ENCODE measurements at places on chromosomes 2 and 18.

GRCh38 chr2:231361701-231362554 is 33.6 kb upstream of the B3GNT7 start:
- DNase-seq, result no peak

GRCh38 chr2:234060236-234060635 is 9.7 kb downstream of the SPP2 start:
- no peak for DNase-seq

- DNase-seq, result no peak
Measured at GRCh38 chr2:28601616-28602015, 105.8 kb downstream of the PLB1 start.

DNA sequence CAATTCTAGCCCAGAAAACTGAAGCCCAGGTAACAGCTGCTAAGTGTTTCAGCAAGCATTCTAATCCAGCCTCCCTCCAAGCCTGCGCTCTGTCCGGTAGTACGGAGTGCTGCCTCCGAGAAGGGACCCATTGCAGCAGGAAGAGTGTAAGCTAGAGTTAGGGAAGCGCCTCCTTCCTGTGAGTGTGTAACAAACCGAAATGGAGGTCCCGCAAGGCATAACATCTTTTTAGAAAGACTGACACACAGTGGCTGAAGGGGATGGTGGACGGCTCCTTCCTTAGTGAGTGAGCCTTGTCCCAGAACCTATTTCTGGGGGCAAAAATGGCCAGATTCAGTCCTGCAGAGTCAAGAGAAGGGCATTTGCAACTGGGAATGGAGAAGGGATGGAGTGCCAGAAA is 12.2 kb downstream of the PKDCC start:
- no peak for DNase-seq

DNA sequence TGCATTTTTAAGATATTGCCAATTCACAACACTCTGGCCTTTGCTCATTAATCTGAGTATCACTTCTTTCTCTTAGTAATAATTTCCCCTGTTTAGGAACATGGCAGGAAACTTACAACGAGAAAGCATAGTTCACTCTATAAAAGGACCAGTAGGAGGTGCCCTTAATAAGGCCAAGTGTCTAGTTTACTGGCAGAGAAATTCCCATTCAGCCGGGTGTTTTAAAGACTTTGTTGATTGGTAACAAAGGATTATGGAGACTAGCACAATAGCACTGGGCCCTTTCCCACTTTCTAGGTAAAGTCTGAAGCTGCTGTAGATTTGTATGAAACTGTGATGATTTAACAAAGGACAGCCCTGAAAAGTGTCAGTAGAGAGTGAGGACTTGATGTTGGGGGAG is 3.1 kb downstream of the DCC start:
- no peak for DNase-seq

DNA sequence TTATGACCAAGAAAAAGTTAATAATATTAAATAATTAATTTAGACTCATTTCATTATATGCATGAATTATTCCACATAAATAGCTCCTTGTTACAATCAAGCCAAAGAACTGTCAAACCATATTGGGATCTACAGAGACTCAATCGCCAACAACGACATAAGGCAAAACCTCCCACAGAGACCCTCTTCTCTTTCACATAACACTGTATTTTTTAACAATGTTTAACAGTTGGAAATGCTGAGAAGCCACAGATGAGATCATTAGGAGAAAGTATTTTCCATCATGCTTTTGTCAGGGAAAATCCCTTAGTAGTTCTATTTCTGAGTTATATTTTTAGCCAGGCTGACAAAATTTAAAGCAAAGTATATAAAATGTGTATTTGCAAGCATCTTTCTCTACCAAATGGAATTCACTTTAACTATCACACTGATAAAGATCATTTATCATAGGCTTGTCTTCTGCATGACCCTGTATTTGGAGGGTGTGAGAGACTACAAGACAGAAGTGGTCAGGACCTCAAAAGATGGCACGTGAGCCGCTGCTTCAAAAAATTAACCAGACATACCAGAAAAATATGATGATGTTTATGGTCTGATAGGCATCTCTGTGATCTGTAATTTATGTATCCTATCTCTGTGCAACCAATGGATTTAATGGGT is 383.8 kb downstream of the NRXN1 start:
- no peak for DNase-seq

DNA sequence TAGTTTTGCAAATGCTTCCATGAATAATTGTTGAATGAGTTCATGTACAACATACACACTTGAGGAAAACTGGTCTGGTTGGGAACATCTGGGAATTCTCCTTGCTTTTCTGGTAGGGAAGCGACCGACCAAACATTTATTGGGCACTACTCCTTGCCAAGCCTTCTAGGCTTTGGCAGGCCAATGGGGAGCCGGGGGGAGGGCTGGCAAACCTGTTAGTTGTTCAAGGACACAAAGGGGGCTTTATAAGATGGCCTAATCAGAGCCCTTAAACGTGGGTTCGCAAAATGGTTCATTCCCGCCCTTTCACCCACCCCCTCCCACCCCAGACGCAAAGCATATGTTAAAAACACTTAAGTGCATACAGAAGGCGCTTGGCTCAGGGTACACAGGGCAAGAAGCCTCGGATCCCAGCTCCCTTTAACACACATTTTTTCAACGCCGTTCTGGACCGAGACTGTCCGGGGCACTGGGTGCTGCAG is 844 bp upstream of the VSNL1 start:
- DNase-seq, result no peak

GRCh38 chr18:44025421-44025820 is 655.3 kb upstream of the SETBP1 start:
- no peak for DNase-seq

DNA sequence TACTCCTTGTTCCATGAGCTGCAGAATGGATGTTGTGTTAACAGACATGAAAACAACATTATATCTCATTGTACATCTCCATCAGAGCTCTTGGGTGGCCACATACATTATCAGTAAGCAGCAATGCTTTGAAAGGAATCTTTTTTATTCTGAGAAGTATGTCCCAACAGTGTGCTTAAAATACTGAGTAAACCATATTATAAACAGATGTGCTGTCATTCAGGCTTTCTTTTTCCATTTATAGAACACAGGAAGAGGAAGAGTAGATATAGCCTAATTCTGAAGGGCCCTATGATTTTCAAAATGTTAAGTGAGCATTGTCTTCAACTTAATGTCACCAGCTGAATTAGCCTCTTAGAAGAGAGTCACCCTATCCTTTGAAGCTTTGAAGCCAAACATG is 44.3 kb upstream of the CABYR start:
- DNase-seq, result no peak

GRCh38 chr2:38765149-38765548 is 12.9 kb upstream of the GEMIN6 start:
- DNase-seq, result peak; percentile 55

DNA sequence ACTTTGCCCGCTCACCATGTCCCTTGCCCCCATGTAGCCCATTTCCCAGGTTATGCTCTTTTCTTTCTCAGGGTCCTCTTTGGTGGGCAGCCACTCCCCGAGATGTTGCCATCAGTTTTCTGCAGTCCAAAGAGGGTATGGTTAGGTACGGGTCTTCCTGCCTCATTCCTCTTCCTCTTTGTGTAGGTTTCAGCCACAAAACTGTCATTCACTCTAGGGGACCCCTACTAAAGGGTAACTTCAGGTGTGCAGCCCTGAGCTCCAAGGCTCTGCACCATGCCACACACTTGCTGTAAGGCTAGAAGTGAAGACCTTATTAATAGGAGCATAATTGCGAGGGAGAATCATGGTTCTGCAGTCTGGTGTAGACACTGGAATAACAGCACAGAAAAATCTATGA is 99.8 kb upstream of the ZNF397 start:
- no peak for DNase-seq

DNA sequence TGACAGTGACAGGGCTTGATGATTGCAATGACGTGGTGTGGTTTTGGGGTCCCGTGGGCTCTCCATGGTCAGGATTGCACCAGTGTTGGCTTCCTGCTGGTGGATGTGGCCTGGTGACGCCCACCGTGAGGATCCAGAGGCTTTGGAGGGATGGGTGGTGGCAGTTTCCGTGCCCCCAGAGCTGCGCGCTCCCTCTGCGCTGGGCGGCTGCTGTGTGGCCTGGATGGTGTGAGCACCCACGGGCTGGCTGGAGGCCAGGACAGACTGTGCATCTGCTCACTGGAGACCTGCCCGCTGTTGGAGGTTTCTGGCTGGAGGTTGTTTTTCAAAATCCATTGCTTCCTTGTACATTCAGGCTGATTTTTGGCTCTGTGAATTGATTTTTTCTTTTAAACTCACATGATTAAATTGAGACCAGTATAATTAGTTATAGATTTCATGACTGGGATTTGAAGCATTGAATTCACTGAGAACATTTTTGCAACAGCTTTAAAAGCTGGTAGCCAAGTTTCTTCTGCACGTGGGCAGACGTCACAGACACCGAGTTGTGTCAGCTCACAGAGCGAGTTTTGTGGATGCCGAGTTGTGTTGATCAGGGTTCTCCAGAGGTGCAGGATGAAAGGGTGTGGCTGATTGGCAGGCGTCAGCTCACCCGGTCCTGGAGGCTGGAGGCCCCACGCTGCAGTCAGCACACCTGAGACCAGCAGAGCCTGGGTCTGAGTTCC is 72.7 kb downstream of the KCNG2 start:
- DNase-seq, result no peak

DNA sequence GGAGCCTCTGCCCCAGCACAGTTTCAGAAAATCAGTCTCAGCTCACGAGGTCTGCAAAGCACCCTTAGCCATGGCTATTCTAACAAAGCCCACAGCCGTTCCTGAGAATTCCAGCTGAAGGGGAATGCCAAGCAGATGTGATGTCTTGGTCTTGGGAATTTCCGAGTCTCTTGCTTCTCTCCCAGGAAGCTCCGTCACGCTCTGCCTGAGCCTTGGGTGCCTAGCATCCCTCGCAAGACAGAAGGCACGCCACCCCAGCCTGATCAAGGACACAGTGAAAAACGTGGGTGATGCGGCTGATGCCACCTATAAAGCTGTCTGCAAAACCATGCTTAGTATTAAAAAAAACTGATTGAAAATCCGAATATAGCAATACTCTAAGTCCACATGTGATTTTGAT is 254.6 kb downstream of the SH3BP4 start:
- no peak for DNase-seq

DNA sequence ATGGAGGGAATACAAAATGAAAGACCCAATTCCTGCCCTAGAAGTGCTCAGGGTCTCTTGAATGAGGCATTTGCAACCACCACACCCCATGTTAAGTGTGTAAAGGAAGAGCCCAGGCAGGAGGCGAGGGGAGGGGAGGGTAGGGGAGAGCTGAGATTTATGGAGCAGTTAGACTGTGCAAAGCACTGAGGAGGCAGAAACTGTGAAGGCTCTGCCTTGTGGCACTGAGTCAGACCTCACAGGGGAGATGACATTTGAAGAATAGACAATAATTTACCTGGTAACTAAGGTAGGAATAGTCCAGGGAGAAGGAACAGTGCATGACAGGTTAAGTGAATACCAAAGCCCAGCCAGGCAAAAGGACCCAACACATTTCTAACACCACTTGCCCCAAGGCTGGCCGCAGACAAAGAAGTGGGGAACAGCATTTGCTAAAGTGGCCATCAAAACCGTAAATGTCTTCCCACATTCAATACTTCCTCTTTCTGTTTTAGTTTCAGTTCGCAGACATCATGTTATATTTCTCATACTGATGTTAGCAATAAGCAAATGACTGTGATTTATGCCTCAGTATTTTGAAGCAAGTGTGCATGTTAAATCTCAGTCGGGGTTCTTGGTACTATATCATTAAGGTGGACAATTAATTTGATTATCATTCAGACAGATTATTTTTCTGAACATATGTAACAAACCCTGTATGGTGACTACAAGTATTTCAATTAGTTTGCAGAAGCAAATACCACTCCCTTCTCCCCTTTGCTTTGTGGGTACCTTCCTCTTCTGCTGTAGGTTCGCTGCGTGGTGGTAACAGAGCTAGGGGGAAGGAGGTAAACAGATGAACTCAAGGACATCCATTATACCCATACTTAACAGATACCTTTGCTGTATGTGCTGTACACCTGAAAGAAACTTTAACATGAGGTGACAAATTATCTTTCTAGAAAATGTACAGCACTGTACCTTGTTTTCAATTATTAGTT is 27.5 kb downstream of the CDH20 start:
- no peak for DNase-seq

DNA sequence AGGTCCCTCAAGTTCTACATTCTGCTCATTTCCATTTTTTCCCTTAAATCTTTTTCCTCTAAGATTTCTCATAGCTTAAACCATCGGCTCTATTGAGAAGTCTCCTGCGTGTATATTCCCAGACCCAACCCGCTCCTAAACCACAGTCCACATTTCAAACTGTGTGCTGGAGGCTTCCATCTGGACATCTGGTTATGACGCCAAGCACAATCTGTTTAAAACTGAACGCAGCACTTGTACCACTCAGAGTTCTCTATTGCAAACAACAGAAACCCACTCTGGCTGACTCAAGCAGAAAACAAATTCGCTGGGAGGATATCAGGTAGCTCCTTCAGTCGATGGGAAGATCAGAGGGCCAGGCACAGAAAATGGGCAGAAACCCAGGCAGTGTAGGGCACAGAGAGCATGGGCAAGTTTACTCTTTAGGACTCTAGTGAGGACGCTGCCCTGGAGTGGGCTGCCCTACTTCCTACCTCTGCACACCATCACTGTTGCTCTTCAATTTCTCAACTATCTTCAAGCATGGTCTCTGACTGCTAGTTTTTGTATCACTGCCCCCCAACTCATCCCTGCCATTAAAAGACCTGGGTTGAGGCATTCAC is 5.6 kb upstream of the EML4 start:
- no peak for DNase-seq

GRCh38 chr2:47508641-47509040 is 105.7 kb downstream of the MSH2 start:
- DNase-seq, result no peak

GRCh38 chr18:58549814-58550339 is 79.0 kb downstream of the ALPK2 start:
- DNase-seq, result no peak

DNA sequence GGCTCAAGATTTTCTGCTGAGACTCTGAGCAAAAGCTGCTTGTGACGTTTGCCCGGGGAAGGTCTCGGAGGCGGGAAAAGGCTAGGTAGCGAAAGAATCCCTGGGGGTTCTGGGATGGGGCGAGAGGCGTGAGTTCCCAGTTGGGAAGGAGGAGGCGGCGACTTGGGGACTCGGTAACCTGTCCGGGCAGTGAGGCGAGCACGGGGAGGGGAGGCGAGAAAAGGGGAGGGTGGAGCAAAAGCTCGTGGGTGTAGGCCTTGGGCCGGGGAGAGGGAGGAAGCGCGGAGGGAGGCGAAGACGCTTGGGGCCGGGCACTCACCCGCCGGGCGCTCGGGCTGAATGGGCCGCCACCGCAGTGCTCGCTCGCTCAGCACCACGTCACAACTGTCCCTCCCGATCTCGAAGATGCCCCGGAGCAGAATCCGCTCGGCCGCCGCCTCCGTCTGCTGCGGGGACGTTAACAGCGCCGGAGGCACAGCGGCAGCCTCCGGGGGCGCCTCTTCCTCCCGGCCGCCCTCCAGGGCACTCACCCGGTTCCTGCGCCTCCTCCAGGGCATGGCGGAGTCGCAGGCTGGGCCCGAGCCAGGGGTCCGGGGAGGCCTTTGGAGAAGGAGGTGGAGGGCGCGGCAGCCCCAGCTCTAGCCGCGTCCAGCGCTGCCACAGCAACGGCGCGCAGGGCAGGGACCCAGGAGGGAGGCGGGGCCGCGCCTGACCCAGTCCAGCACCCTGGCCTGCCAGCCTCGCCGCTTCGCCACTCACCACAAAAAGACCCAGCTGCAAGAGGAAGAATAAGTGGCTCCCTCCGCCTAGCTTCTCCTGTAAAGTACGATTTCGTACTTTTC is at the start of gene CERKL:
CERKL (minus strand) TSS at position 656 of the 842 bp plus-strand sequence; CDS start at position 557, 99 bp downstream.
- no peak for DNase-seq

Data from AG04449 (cell line).